ENCODE measurements at places on chromosomes 4 and X.

DNA sequence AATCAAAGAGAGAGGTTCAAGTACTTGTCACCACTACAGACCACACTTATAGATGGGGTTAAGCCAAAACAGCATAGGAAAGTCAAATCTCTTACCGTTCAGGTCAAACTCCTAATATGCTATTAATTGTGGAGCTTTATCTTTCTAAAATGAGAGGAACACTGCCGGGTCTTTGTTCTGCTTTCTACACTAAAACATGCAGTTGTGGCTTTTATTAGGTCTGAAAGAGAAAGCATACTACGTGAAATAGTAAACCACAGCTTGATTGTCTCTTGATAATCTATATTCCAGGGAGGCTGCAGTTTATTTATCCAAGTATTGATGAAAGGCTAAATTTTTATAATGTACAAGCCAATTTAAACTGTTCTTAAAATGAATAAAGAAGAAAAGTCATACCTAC, 12.3 kb upstream of the INPP4B start:
- no peak for DNase-seq

- DNase-seq = no peak
These were observed 1724.5 kb downstream of the C4orf33 start for GRCh38 chr4:130820448-130820847.

- DNase-seq = no peak
These were observed 314 bp downstream of the P2RY8 start for GRCh38 chrX:1536712-1537030.

- DNase-seq = peak; percentile 89
These were observed 36.9 kb downstream of the SNCA start for GRCh38 chr4:89800012-89800516.

GRCh38 chrX:10124506-10125247, 32.1 kb upstream of the CLCN4 start:
- no peak for DNase-seq

Data from SK-MEL-5 (cell line).